ENCODE measurements at places on chromosomes 2 and 18.

DNA sequence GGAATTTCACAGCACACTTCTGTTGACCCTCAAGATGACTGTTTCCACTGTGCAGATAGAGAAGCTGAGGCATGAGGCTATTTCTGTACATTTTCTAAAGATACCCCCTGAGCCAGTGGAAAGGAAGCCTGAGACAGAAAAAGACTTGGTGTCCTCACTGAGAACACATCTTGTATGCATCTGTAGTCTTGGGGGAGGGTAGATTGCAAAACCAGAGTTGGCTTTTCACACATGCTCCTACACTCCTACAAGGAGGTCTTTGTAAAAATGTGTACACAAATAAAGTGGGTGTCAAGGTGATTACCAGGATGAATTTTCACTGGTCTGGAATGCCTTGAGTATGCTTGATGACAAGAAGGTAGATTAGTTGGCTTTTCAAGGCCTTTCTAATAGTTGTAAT lies 98.0 kb downstream of the KCTD18 start:
- DNase-seq, result no peak

- no peak for DNase-seq
These were observed 266.8 kb downstream of the CELF4 start for GRCh38 chr18:37298816-37299215.

DNA sequence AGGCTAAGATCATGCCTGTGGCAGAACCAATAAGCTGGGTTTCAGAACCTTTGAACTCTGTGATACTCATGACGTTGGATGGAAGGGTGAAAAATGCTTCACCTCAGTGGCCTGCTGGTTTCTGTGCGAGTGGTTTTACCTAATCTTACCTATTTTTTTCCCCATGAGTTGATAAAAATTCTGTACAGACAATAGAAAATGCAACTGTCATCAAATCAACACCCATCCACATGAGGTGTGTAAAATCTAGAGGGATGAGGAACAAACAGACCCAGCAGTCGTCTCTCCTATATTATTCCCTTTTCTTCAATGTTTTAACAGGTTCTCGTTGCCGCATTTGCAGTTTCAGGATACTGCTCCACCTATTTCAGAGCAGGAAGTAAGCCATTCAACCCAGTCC lies 67.3 kb downstream of the PRKRA start:
- DNase-seq, result no peak

GRCh38 chr18:75201282-75202270 lies 7.4 kb downstream of the PTGR3 start:
- DNase-seq, result no peak

DNA sequence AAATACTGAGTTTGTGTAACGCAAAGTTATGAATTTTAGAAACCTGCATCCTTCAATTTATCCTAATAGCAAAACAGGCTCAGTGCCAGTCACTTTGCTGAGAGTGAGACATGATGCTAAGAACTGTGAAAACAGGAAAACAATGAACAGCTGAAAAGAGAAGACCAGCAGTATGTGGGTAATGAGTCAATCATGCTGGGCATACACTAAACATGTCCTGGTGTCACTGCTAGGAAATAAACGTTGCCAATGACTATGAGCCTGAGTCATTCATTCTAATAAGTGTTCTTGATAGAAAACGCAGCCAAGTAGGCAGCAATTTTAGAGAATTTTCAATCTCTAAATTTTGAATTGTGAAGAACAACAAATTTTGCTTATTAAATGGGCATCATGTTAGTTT lies 237.3 kb downstream of the GALR1 start:
- DNase-seq, result no peak

DNA sequence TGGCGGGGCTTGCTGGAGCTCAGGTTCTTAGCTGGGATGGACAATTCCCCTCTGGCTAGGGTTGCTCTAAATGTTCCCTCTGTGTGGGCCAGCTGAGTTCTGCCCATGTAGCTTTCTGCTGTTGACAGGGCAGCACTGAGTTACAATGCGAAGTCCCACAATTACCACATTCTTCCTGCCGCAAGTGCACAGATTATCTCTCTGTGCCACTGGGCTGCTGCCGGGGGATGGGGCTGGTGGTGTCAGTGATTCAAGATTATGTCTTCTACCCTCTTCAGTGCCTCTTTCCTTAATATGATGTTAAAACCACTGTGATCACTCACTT lies 708.1 kb downstream of the SLC4A3 start:
- DNase-seq, result no peak

DNA sequence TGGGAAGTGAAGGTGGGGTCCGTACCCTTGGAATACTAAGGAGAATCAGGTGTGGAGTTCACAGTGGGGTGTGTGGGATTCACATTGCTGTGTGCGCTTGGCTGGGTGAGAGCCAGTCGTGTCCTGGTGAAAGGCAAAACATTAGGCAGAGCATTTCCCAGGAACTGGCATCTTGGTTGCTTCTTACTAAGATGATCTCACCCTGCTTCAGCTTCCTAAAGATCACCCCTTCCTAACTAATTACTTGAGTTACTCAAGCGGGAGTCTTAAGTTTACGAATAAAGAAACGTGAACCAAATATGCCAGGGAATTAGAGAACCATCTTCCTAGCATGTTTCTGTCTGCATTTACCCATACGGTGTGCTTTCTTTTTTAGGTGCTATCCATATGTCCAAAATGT lies 122.9 kb downstream of the NCK2 start:
- no peak for DNase-seq

- DNase-seq, result no peak
These were observed 679.6 kb upstream of the CHAC2 start for GRCh38 chr2:53087874-53088461.

GRCh38 chr2:31038385-31038784 lies 99.9 kb downstream of the GALNT14 start:
- no peak for DNase-seq

DNA sequence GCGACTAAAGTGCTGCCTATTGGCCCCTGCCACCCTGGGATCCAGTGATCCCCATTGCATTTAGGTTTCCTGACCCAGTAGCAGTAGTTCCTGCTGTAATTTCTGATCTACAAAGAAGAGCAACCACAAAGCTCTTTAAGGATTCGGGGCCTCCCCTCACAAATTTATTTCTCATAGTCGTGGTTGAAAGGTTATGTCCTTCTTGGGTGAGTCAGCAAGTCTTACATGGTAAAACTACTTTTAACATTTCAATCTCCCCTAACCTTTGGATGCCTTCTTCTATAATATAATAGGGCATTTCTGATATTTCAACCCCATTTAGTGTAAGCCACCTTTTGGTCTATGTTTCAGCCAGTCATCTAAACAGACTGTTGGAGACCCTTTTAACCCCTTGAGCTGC lies 14.9 kb downstream of the PIKFYVE start:
- DNase-seq, result no peak

- DNase-seq, result no peak
These were observed 277.3 kb downstream of the LRATD1 start for GRCh38 chr2:14909795-14910194.

GRCh38 chr18:26717123-26717719 lies 148.3 kb downstream of the AQP4 start:
- DNase-seq, result no peak

DNA sequence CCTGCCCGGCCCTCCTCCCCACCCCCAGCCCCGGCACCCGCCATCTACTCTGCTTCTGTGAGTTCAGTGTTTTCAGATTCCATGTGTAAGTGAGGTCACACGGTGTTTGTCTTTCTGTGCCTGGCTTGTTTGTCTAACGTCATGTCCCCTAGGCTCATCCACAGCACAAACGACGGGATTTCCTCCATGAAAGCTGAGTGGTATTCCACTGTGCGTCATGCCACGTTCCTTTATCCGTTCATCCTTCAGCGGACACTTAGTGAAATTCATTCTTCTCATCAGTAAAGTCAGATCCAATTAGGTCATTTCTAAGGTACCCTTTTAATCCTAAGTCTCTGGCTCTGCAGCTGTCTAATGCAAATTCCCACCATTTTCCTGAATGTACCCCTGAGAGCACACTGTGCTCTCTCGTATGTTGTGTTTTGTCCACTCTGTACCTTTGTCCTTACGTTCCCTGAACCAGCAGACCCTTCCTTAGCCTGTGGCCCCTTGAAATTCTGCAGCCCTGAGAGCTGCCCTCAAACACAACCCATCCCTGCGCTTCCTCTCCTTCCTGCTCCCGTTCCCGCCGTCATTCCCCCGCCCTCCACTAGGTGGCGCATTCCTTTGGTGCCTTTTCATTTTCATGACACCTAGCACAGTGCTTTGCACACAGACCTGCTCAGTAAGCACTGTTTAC lies 44.1 kb downstream of the TRAPPC12 start:
- peak; percentile 76 for DNase-seq

DNA sequence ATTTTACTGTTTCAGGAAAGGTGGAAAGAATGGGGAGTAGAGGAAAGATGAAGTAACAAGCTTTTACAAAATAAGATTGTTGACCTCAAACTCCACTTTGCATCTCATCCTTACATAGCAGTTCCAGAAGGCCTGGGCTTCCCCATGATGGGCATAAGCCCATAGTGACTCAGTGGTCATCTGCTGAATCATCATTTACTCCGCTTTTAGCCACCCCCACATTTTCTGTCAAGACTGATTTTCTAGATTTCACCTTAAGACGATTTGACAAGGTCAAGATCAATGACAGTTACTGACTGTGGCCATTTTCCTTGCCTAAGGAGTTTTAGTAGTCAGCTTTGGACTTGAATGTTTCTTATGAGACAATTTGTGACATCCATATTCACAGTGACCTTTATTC lies 49.4 kb downstream of the PLEKHM3 start:
- no peak for DNase-seq

GRCh38 chr18:32891797-32892196 lies 119.0 kb upstream of the KLHL14 start:
- DNase-seq, result no peak

- DNase-seq, result no peak
These were observed 393 bp downstream of the IL1R1 start for GRCh38 chr2:102142829-102143449.

DNA sequence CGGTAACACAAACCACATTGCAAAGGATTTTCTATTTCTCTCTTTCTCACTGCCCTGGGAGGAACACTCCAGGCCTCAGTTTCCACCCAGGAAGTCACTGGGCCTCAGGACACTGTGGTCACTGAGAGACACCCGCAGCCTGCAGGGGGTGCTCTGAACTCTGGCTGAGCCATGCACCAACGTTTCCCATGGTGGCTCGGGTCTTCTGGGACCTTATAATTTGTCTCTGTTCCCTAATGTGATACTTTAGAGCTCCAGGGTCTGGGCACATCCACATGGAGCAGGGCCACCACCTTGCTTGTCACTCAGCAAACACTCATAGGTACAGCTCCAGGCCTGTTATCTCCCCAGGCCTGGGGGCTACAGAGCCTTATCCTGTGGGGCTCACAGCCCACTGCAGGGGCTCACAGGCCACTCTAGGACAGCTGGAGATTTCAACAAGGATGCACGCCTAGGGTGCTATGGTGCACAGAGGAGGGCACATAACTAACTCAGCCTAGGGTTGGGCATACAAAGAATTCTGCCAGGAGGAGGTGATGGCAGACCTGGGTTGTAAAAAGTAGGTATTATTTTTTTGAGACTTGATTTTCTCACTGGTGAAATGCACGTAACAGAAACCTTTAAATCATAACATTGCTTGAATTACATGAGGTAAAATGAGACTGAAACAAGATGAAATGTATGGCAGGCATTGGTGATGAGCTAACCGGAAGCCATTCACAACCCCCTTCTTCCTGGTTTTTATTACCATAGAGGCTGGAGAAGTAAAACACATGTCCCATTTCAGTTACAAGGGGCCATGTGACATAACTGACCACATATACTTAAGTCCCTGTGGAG lies 3.0 kb upstream of the HS1BP3 start:
- DNase-seq, result no peak

- no peak for DNase-seq
These were observed 115.4 kb downstream of the CCDC85A start for GRCh38 chr2:56299171-56299691.

DNA sequence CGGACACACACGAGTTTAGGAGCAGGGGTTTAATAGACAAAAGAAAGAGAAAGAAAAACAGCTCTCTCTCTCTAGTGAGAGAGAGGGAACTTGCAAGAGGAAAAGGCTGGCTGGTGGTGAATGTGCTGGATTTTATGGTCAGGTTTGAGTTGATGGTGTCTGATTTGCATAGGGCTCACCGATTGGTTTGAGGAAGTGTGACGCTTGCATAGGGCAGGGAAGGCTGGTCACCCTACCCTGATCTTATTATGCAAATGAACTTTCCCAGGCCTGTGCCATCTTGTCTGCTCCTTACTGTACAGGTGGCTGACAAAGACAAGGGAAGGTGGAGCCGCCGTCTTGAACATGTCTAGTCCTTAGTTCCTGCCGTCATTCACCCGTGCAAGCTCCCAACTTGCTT lies 408.9 kb downstream of the RIT2 start:
- no peak for DNase-seq

GRCh38 chr2:40450796-40451430 lies 977 bp downstream of the SLC8A1 start:
- no peak for DNase-seq

DNA sequence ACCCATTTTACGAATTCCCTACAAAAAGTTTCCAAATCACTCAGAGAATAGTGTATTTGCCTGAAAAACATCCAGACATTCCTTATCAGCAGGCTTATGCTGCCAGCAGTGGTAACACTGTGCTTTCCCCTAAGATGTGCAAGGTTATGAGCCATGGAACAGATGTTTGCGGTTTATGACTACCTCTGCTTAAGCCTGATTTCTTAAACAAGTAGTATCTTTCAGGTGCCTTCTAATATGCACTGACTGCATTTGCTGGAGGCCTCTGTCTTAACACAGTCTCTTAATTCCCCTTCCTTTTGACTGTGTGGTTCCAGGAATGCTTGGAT lies 54.8 kb downstream of the CDC42EP3 start:
- DNase-seq, result no peak

DNA sequence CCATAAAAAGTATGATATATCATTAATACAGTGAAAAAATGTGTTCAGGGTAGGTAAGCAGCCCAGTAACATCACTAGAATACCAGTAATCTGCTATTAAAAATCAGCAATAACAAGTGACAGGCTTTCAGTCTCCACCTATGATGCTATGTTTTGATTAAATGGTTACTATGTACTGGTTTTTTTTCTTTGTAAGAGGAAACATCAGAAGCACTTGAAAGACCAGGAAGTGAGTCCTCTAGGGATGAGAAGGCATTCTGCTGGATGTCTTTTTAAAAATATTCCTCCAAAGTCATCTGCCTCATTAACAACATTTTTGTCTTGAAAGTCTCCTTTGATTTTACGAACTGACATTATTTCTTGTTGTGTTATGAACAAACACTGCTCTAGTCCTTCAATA lies 136.0 kb upstream of the FAM98A start:
- DNase-seq, result no peak

- no peak for DNase-seq
These were observed 758.4 kb upstream of the TMEFF2 start for GRCh38 chr2:192953116-192953515.

- DNase-seq, result no peak
These were observed 97.1 kb upstream of the CELF4 start for GRCh38 chr18:37662546-37663339.

GRCh38 chr2:119764832-119765231 lies 5.1 kb downstream of the PTPN4 start:
- no peak for DNase-seq

- DNase-seq, result no peak
These were observed 16.5 kb upstream of the ALPK2 start for GRCh38 chr18:58645398-58645797.

- no peak for DNase-seq
These were observed 39.1 kb downstream of the PPIG start for GRCh38 chr2:169623235-169623634.

GRCh38 chr18:55547705-55548056 lies 40.3 kb downstream of the TCF4 start:
- no peak for DNase-seq
